ENCODE measurements at places on chromosomes 3 and 15.

GRCh38 chr3:55895897-55896566 is 408.9 kb upstream of the WNT5A start:
- no peak for DNase-seq

DNA sequence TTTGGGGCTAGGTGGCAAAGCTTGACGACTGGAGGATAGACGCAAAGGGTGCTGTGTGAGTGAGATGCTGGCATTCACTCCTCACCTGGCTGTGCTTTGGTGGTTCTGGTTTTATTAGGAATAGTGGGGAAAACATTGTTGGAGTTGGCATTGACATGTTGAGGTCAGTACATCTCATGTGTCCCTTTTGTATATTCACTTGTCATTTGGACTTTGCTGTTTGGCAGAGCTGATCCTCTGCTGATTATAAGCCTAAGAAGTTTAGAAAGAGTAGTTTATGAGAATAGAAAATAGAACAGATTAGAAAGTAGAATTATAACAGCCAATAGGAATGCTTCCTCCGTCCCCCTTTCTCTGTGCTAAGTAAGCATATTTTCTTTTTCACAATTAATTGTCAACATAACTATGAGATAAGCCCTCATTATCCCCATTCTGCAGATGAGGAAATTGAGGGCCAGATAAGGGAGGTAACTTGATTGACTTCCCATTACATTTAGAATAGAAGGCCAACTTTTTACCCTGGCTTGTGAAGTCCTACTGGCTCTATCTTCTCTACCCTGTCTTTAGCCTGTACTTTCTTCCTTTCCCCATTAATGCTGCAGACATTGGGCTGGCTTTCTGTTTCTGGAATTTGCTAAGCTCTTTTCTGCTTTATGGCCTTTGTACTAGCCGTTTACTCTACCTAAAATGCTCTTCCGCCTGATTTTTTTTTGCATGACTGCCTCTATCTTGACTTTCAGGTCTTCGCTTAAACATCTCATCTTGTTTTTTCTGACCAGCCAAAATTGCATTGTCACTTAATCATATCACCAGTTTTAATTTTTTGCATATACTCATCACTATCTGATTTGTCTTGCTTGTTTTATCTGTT is 12.8 kb downstream of the ITPR1 start:
- no peak for DNase-seq

- no peak for DNase-seq
Measured at GRCh38 chr3:53242155-53242554, 13.7 kb downstream of the TKT start.

GRCh38 chr15:81152799-81153198 is 18.7 kb downstream of the CFAP161 start:
- DNase-seq = no peak

DNA sequence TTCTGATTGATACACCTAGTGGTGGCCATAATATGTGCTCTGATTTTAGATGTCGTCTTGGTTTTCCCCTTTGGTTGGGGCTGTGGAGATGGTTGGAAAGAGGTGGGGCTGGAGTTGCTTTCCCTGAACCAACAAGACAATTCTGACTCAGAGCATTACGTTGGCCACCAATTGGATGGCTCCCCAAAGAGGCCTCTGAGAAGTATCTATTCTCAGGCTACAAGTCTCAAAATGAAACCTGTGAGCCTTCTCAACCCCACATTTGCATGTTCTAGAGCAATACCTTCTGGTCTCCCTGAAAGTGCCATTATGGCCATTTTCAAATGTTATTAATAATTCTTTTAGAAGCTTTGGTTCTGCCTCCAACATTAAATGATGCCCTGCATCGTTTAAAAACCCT is 188.4 kb upstream of the WNT5A start:
- DNase-seq = no peak

DNA sequence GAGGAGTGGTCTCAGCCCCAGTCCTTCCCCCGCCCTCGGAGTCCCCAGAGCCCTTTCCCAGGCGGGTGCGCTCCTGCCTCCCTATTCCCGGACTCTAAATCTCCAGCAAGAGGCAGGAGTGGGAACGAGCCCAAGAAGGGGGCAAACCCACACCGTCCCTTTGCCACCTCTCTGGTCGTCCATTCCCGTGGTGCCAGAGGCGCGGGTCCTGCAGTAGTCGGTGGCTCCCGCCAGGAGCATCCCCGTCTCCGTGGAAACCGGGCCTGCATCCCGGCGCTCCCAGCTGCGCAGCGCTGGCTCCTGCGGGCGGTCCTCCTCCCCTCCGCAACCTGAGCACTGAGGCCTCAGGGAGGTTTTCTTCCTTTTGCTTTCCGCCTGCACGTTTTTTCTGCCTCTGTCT is 44.8 kb downstream of the LHFPL4 start:
- no peak for DNase-seq

DNA sequence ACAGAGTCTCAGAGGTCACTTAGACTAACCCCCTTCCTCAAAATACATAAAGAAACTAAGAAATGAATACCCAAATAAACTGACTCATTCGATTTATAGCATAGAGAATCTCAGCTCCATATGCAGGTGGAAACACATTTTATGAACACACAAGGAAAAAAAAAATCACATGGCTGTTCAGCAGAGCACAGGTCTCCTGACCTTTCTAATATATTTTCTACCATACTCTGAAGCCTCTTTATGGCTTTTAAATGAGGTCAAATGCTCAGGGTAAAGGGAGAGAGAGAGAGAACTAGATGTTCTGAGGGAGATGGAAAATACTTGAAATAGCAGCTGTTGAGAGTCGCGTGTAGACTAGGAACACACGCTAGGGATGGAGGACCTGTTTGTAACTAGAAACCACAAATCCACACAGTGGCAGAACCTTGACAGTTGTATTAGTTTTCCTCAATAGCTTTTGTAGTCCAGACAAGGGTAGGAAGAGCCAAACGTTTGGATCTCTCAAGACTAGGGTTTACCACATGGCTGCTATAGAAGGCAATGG is 165.3 kb downstream of the FMN1 start:
- no peak for DNase-seq

DNA sequence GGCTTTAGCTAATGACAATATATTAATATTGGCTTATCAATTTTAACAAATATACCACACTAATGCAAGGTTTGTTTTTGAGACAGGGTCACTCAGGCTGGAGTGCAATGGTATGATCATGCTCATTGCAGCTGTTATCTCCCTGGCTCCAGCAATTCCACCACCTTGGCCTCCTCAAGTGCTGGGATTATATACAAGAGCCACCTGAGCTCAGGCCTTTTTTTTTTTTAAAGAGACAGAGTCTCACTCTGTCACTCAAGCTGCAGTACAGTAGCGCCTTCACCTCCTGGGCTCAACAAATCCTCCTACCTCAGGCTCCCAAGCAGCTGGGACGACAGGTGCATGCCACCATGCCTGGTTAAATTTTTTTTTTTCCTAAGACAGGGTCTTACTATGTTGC is 11.7 kb downstream of the DLG1 start:
- DNase-seq = no peak

- no peak for DNase-seq
Measured at GRCh38 chr3:69579306-69580041, 159.8 kb upstream of the MITF start.

DNA sequence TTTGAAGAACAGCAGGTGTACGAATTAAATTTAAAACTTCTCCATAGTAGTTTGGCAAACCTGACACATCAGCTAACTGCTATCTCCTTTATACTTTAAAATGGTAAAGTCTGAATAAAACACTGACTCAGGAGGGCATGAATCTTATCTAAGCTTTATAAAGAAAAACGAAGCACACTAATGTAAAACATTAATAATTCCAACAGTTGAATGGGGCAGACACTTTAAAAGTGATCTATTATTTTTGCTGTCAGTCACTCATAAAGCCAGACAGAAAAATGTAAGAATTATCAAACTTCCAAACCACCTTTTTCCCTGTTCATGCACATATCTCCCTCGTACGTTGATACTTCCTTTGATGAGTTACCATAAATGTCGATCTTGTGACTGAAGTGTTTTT is 2.6 kb downstream of the ARF4 start:
- DNase-seq = no peak

GRCh38 chr3:17833786-17834559 is 91.5 kb upstream of the TBC1D5 start:
- DNase-seq = no peak

DNA sequence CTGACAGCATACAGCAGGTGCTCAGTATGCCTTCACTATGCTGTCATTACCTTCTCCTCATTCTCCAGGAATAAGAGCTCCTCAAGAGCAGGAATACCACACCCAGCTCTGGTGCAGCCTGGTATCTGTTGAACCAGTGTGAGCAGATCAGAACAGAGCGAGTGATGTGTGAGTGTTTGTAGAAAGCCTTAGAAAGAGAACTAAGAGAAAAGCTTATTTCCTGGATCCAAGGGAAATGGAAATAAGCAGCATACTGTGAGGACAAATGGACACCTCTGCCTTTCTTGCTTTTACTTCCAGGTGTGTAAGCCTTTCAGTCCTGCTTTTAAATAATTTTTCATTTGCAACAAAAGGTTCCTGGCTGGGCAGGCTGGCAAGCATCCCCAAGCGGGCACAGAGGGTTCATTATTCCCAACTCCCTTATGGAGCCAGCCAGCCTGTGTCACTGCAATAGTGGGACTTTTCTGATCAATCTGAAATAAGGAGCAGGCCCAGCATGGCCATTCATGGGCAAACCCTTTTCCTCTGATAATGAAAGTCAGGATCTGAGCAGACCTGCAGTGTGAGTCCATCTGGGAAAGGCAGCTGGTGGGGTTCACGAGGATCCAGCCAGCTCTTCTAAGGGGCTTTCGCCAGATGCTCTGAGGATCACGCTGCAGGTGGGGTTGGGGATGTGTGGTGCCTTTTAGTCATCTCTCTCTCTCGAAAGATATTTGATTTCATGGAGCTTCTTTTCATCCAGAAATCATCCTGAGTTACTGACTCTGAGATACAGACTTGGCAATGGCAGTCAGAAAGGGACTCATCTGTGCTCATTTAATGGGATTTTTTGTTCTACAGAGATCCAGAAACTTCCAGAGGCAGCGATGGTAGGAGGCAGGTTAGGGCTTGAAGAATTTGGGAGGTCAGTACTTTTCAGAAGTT is 594.9 kb upstream of the CFAP20DC start:
- DNase-seq = no peak
